Sigmoid colon (tissue), 7 donors: ENCODE measurements at places on chromosomes 5 and 9. TPM values are rescaled to one million over a fixed set of nuclear protein-coding genes. Genes with fewer than 3 reads are reported as not detected.

- DNase-seq, result no peak
Observed at GRCh38 chr5:132689513-132689912, 15.7 kb downstream of the IL4 start.

GRCh38 chr5:181246276-181247049, 2.8 kb upstream of the RACK1 start:
- DNase-seq, result peak; percentile 96

Gene FOXD4
- total RNA-seq, result 0.16 TPM

Gene PCDHB16
- total RNA-seq, result 3.6 TPM

DNA sequence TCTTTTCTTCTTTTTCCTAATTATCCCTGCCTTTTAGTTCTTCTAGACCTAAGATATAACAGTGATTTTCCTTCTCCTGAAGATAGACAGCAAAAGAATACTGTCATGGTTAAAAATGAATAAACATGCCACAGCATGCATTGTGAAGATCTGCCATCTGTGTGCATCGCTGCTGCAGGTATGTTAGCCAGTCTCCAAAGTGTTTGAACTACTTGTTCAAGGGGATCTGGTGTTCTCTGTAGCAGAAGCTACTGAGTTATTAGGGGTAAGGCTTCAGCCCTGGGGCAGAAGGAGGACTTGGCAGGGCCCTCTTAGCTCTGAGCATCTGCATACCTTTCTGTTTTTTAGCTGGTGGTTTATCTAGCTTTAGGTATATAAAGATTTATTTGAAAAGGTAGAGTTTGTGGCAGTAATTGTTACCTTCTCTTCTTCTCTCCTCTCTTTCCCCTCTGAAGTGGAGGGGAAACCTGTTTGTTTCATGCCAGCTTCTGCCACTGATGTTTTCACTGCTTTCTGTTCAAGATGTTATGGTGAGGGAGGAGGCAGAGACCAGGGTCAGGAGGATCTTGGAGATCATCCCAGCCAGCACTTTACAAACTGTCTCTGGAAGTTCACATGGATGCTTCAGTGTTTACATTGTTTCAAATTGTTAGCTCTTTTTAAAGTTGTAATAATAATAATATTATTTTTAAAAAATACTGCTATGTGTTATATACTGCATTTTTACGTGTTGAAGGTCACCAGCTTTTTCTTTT, 25.2 kb downstream of the GALNT10 start:
- DNase-seq, result no peak

- no peak for DNase-seq
Observed at GRCh38 chr9:88818495-88819201, 172.6 kb upstream of the S1PR3 start.

GRCh38 chr9:127796225-127796813, 6.4 kb upstream of the FPGS start:
- peak; percentile 84 for DNase-seq

Gene ANKRD34B
- not detected for total RNA-seq

- no peak for DNase-seq
Observed at GRCh38 chr5:160694896-160695295, 157.1 kb downstream of the ATP10B start.

- no peak for DNase-seq
Observed at GRCh38 chr5:53236683-53237082, 127.1 kb upstream of the MOCS2 start.

DNA sequence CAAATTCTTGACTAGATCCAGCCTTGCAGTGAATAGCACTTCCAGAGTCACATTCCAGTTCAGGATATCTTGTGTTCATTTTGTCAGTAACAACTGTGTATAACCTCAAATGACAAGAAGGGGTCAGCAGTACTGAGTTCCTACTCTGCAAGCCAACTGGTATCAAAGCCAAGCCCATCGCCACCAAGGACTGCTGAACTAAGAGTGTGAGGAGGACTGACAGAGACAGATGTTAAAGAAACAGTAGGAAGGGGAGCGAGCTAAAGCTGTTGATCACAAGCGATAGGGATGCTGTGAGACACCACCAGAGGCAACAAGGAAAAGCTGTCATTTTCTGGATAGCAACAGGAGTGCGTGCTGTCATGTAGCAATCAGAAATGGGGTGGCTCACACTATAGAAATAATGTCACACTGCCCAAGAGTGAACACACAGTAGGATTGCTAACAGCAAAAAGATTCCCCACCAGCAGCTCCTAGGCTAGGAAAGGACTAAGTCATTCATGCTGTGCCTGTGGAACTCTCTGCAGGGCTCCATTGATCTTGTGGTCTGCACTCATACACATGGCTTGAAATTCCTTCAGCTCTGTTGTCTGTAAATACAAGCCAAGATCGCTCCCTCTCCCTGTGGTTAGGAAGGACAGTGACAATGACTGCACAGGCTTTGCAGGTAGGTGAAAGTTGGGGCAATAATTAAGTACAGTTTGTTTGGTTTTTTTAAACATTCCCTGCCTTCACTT, 658.6 kb downstream of the NR2F1-AS1 start:
- no peak for DNase-seq

Gene GFRA3
- total RNA-seq, result 1.8 TPM

Gene SV2C
- 0.68 TPM for total RNA-seq

Gene SPINK6
- 1.9 TPM for total RNA-seq

GRCh38 chr9:88460587-88461332, 72.5 kb downstream of the SPIN1 start:
- DNase-seq, result no peak

Gene SPATA31C1
- not detected for total RNA-seq

- DNase-seq, result no peak
Observed at GRCh38 chr5:84831701-84832100, 447.0 kb upstream of the EDIL3 start.

- peak; percentile 77 for DNase-seq
Observed at GRCh38 chr9:129698254-129698757, 32.9 kb downstream of the PRRX2 start.

DNA sequence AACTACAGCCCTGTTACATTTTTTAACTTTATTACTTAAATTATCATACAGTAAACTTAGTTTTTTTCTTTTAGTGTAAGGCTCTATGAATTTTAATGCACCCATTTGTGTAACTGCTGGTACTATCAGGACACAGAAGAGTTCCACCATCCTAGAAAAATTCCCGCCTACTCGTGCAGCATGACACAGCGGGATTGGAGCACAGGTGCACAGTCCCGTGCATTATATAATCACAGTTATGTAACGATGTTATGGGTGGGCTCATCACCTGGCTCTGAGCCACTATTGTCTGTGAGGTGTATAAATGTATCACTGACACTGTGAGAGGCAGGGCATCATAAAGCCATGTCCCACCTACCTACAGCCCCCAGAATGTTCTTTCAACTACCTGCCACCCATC, 80.7 kb downstream of the DRD1 start:
- DNase-seq, result no peak

DNA sequence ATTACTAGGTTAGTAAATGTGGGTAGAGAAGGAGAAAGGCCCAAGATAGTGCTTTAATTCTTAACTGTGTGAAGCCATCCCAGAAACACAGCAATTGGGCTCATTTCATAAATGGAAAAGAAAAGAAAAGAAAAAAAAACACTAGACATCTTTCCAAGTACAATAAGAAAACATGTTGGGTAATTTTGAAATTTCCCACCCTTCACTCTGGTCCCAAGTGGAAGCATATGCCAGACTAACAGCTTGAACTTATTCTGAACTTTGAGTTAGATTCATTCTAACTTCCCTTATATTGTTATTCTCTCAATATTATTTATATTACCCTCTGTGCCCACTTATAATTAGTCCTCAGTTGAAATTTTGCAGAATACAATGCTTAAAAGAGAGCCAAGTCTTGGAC, 113.4 kb upstream of the GHR start:
- DNase-seq, result no peak

DNA sequence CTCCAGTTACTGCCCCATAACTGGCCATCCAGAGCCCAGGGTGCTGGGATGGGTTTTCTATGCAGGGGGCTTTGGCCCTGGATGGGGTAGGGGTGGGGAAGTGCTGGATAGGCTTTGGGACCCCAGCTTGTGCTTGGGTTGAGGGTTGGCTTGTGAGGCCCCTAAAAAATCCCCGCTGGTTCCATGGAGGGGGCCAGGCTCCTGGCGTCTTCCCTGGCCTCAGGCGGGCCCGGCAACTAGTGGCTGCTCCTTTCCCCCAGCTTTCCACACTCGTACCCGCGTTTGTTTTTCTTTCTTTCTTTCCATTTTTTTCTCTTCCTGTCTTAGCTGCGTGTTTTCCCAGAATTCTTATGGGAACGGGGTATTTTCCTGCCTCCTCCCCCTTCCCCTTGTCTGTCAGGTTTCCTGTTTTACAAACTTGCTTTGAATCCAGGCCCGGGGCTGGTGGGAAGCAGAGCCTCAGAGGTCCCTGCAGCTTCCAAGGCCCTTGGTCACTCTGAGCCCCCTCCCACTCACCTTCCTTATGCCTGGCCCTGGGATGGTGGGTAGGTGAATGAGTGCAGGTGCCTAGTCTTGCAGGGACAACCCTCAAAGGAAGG, 40.2 kb downstream of the RGS3 start:
- DNase-seq, result no peak

Gene PCDHB13
- total RNA-seq, result 7.8 TPM

DNA sequence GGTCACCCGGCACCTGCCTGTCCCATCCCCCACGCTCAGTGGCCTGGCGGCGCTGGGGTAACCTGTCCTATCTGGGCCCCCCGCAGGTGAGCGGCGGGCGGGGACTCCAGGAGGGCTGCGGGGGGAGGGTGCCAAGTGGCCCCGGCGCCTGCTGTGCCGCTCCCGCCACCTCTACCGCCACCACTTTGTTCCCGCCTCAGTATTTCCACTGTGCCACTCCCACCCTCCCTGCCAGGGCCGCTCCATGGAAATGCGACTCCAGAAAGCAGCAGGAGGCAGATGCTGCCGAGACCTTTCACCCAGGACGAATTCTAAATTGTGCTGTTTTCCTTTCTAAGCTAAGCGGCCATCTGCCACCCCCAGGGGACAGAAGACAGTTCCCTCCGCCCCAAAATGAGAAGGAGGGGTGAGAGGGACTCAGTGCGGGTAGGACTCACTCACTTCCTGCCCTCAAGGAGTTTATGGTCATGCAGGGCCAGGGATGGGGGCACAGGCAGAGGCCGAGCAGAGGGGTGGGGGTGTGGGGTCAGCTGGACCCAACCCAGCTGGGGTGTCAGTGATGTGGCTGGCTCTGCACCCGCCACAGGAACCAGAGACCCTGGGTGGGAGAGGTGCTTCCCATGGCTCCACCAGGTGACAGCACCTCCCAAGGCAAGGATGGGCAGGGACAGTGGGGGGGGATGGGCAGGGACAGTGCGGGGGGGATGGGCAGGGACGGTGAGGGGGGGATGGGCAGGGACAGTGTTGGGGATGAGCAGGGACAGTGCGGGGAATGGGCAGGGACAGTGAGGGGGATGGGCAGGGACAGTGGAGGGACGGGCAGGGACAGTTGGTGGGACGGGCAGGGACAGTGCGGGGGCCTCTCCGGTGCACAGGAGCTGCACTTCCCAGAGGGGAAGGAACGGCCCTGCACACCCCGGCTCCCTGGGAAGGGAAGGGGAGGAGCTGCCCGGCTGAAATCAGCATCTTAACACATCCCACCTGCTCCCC, 17.8 kb downstream of the NOTCH1 start:
- no peak for DNase-seq

DNA sequence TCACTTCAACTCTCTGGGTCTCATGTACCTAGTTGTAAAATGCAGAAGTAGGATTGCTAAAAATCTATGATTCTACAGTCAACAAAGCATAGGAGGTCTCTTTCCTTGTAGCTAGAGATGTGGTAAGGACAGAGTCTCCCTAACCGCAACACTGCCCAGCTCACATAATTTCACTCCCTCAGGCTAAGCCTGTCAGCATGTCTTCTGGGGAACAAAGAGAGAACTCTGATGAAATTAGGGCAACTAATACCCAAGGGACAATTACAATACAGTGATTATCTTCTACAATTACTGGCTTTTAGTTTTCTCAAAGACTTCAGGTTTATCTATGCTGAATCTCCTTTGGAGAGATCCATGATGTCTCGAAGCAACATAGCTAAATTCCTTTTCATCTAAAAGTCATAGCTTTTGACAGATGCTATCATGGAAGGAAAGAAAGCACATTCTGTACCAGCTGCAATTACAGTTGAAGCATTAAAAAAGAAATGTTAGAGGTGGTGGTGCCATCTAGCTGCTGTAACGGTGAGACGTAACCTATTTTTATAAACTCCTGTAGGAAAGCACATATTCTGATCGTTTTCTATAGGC, 141.1 kb upstream of the TARS1 start:
- no peak for DNase-seq

Gene PCDHGA12
- total RNA-seq, result 14.1 TPM

- DNase-seq, result no peak
Observed at GRCh38 chr9:69801989-69802388, 18.6 kb upstream of the CFAP95 start.

DNA sequence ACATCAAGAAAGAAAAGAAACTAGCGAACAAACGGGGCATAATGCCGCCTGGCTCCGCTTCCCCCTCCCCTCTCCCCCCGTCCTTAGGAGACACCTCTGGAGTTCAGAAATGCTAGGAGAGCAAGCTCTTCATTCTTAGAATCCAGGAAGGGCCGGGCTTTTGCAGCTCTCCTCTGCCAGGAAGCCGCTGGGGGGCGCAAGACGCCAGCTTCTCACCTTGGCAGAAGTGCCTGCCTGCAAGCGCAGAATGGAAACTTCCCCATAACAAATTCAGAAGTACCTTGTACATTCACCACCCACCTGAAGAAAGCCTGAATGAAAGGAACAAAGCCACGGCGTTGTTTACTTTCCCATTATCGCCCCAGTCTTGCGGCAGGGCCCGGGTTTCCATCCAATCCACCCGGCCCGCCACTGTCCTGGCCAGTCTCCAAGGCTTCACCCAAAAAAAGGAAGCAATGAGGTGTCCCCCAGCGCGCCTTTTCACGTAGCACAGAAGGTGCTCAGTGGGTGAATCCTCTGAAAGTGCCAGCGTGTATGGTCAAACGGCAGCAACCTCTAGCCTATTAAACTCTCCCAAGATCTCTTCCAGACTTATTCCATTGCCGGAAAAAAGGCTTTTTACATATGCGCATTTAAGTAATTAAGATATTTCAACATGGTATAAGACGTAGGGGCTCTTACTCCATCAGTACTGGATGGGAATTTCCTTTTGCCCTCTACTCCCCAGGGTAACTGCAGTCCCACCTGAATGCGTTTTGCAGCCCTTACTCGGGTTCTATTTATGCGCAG, 1.6 kb upstream of the GADD45G start:
- DNase-seq, result peak; percentile 94

DNA sequence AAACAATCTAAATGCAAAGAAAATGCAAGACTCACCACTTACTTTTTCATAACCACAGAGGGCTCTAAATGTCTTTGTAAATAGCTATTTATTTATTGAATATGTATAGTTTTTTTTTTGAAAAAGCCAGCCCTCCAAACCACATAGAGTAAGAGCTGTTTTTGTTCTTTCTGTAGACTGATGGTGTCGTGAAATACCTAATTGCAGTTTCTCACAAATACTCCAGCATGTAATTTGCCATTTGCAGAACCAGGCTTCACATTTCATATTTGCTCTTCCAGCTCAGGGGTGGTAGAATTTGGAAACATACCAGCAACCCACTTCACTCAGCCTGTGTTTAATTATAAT, 159.8 kb downstream of the TMC1 start:
- DNase-seq, result no peak
